Heart right ventricle (tissue), 16 donors: ENCODE measurements at places on chromosomes 1 and 21. TPM values are rescaled to one million over a fixed set of nuclear protein-coding genes. Genes with fewer than 3 reads are reported as not detected.
A peak's percentile ranks its signal among the peaks of the same experiment; 100 is the strongest.

DNA sequence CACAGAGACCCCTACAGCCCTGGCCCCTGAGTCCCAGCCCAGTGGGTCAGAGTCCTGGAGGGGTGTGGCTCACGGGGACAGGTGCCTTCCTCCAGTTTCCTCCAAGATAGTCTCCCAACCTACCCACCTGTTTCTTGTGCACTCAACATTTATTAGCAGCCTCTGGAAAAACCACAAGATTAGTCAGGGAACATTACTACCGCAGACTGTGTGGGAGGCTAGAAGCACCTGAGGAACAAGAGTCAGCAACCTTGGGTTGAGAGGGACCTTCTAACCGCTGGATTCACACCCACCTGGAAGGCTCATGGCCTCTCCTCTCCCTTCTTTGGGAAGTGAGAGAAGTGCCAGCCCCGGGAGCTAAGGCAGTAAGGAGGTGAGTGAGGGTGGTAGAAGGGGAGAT lies 22.5 kb upstream of the IKBKE start:
- DNase-seq, result no peak

DNA sequence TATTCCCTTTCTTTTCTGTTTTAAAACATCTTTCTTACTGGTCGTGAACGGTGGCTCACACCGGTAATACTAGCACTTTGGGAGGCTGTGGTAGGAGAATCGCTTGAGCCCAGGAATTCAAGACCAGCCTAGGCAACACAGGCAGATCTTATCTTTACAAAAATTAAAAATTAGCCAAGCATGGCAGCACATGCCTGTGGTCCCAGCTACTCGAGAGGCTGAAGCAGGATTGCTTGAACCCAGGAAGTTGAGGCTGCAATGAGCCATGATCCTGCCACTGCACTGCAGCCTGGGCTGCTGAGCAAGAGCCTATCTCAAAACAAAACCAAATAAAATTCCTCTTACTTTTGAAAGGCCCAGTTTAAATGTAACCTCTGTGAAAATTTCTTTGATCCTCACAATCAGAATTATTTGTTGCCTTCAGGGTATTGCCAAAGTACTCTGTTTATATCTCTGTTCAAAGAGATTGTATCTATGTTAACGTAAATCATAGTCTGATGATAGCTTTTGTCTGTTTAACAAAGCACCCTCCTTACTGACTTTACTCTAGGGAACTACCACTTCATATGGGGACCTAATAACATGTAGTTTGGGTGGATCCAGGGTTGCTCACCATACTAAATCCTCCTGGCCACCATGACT lies 71.6 kb downstream of the RERE start:
- DNase-seq, result no peak

DNA sequence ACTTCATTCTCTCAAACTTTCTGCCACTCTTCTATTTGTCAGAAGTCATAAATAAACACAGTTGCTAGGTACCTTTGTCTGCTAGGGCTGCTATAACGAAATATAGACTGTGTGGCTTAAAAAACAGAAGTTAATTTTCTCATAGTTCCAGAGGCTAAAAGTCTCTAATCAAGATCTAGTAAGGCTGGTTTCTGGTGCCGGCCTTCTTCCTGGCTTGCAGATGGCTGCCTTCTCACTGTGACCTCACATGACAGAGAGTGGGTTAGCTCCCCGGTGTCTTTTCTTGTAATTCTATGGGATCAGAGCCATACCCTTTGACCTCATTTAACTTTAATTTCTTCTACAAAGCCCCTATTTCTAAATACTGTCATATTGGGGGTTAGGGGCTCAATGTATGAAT lies 5.9 kb downstream of the PDC start:
- no peak for DNase-seq

DNA sequence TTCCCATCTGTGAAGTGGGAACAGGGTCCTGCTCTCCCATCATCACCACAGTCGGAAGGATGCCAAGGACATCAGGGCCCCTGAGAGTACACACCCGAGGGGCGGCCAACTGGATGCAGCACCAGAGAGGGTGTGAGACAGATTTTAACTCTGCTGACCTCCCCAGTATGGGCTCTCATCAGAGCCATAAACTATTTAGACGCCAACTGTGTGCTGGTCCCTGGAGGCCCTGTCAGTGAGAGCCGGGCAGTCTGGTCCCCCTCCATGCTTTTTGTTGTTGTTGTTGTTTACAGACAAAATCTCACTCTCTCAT lies 1.7 kb downstream of the FGR start:
- DNase-seq, result no peak

- DNase-seq, result no peak
Measured at GRCh38 chr1:75643460-75643859, 32.5 kb upstream of the SLC44A5 start.

- DNase-seq, result no peak
Measured at GRCh38 chr1:231200388-231201031, 38.7 kb downstream of the TRIM67 start.

GRCh38 chr1:21121764-21122471 lies 54.8 kb downstream of the EIF4G3 start:
- no peak for DNase-seq

- DNase-seq, result no peak
Measured at GRCh38 chr21:36337099-36337509, 17.1 kb downstream of the MORC3 start.

DNA sequence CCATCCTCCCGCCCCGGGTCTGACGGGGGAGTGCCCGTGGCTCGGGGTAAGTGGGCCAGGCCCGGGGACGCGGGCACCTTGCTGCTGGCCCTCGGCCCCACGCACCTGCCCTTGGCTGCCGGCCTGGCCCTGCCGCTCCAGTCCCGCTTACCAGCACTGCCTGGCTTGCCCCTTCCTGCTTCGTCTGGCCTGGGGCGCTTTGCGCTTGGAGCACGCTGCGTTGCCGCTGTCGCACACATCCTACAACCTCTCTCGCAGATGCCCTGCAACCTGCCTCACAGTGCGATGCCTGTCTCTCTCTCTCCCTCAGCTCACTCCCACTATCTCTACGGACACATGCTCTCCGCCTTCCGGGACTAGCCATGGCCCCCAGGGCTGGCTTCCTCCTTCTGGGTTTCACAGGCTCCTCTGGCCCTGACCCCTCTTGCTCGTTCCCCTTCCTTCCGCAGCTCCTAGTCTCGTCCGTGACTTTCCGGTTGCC lies 9.7 kb downstream of the MYOG start:
- no peak for DNase-seq

DNA sequence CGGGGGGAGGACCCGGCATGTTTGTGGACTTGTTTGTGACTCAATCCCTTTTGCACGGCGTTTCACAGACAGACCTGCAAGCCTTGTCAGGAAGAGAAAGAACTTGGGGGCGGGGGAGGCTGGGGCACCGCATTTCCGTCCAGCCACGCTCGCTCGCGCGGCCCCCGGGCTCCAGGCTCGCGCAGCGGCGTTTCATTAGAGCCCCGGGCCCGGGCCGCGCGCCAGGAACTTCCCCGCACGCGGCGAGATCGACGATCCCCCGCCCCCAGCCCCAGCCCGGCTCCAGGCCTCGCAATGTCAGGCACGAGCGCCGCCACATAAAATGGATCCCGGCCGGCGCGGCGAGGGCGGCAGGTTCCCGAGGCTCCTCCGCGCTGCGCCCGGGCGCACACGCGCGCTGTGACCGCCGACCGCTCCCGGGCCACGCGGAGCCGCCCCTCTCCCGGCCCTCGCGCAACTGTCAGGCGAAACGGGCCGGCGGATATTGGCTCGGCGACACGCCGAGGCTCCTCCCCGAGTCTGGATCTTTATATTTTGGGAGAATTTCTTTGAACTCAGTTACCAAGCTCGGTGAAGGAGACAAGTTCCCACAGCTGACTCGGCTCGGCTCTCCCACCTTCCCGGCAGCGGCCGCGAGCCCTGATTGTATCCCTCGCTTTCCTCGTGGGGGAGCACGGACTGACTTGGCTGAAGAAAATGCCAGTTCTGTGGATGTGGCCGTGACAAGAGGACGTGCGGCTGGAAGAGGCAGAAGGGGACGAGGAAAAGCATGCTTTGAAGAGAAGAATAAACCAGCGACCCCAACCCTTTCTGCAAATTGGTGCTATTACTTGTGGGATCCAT lies at the start of gene KIF26B:
Gene KIF26B (plus strand): TSS at position 557 of the 843 bp plus-strand sequence. CDS start 440 bp downstream, outside the sequence.
- DNase-seq, result peak; percentile 33

DNA sequence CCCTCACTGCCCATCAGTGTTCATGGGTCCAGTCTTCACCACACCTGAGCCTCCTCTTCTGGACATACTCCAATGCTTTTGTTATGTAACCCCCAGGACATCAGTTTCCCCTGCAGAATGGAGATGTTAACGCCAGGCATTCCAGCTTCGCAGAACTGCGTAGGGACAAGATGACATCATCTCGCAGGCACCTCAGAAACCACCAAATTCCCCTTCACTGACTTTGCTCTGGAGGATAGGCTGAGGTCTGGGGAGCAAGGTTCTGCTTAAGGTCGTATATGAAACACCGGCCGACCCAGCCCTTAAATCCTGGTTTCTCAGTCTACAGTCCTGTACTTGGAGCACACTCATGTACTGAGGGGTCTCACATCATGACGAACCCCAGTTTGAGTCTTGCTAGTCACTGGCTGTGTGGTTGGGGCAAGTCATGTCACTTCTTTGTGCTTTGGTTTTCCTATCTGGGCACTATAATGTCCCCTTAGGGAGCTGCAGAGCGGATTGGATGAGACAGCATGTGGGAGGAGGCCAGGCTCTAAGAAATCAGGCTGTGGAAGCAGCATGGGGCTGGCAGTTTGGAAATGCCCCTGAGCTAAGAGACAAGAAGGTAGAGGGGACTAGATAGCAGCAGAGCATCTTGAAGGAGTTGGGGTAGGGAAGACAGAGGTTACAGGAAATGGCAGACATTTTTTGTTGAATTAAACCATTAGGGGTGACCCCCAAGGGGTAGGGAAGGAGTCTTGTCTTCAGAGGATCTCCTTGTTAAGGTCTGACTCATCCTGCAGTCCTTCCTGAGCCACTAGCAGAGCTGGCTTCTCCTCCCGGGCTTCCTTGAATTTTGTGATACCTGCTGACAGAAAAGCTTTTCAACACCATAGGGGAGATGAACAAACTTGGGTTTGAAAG lies 138.3 kb downstream of the FOXD2 start:
- no peak for DNase-seq

GRCh38 chr1:231571904-231572303 lies 43.4 kb downstream of the TSNAX start:
- peak; percentile 33 for DNase-seq

- no peak for DNase-seq
Measured at GRCh38 chr21:45570826-45571601, 28.8 kb upstream of the SLC19A1 start.

DNA sequence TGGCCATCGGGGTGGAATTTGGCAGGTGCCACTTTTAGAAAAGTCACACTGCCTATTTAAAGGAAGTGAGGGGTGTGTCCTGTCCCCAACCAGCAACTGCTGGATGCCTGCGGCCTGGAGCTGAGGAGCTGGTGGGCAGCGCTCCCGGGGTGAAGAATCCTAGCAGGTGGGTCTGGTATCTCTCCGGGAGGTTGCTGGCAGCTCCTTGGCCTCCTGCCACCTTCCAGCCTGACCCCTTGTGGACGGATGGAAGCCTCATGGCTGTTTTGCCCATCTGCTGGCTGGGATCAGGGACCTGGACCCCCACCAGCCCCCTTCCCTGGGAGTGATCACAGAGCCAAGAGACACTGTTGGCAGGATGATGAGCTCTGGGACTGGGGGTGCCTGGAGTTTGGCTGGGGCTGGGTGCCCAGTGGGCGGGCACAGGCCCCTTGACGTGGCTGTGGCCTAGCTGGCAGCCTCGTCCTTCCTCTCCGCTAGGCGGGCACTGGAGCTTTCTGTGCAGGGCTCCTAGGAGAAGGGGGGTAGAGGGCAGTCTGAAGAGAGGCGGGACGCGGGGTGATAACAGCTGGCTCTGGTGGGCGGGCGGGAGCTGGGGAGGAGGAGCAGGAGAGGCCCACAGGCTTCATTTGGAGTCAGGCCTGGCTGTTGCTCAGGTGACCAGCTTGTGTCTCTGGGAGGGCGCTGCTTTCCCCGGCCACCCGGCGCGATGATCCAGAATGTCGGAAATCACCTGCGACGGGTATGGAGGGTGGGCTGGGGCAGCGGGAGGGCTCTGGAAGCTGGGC lies at the start of gene ACOT11:
Gene ACOT11 (plus strand): TSS at position 628 of the 788 bp plus-strand sequence. CDS start 82 bp downstream, at position 710.
- DNase-seq, result peak; percentile 90

GRCh38 chr1:152725261-152725660 lies 17.3 kb downstream of the LCE4A start:
- no peak for DNase-seq

GRCh38 chr1:232952514-232953499 lies 2.4 kb downstream of the NTPCR start:
- no peak for DNase-seq

DNA sequence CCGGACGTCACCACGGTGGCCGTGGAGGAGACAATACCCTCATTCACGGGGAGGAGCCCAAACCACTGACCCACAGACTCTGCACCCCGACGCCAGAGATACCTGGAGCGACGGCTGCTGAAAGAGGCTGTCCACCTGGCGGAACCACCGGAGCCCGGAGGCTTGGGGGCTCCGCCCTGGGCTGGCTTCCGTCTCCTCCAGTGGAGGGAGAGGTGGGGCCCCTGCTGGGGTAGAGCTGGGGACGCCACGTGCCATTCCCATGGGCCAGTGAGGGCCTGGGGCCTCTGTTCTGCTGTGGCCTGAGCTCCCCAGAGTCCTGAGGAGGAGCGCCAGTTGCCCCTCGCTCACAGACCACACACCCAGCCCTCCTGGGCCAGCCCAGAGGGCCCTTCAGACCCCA lies 7.0 kb downstream of the TNFRSF14 start:
- no peak for DNase-seq

- DNase-seq, result peak; percentile 50
Measured at GRCh38 chr1:3471356-3472087, 17.1 kb downstream of the ARHGEF16 start.

- no peak for DNase-seq
Measured at GRCh38 chr1:68206848-68207689, 25.3 kb downstream of the WLS start.

GRCh38 chr1:79472067-79472656 lies 465.6 kb upstream of the ADGRL4 start:
- no peak for DNase-seq

GRCh38 chr1:215279682-215280081 lies 197.1 kb downstream of the KCNK2 start:
- DNase-seq, result no peak

DNA sequence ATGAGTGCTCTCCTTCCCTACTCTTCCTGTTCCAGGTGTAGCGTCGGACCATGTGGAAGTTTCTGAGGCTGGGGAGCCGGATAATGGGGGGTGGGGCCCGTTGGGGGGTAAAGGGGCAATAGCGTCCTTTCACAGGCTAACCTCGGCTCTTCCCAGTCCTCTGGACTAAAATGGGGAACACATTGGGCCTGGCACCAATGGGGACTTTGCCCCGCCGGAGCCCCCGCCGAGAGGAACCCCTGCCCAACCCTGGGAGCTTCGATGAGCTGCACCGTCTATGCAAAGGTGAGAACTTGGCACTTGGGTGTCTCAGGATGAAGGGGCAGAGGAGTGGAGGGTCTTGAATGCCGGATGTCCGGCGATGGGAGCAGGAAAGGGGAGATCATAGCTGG lies 456 bp downstream of the TOMM40L start:
- DNase-seq, result no peak

Gene FAM163A
- 0.15 TPM for polyA plus RNA-seq

Gene IGSF3
- 4.0 TPM for polyA plus RNA-seq

Gene HSD3B2
- not detected for polyA plus RNA-seq

Gene SESN2
- polyA plus RNA-seq, result 7.9 TPM

Gene VAMP4
- 6.1 TPM for polyA plus RNA-seq

Gene HRNR
- polyA plus RNA-seq, result not detected

Gene CYP4A11
- 0.01 TPM for polyA plus RNA-seq

Gene DESI2
- polyA plus RNA-seq, result 11.7 TPM

Gene RNASEL
- 2.2 TPM for polyA plus RNA-seq

Gene TMCC2
- polyA plus RNA-seq, result 1.1 TPM

Gene TRIM67
- polyA plus RNA-seq, result not detected

Gene CRYBG2
- polyA plus RNA-seq, result not detected

Gene TMEM125
- polyA plus RNA-seq, result not detected

Gene TMEM69
- polyA plus RNA-seq, result 21.6 TPM

Gene RNF2
- polyA plus RNA-seq, result 5.3 TPM

Gene RCAN3
- 2.3 TPM for polyA plus RNA-seq

Gene RXRG
- polyA plus RNA-seq, result 1.2 TPM

Gene CLDN17
- polyA plus RNA-seq, result not detected
